ENCODE measurements at places on chromosomes 2 and 18.

- DNase-seq: no peak
These were observed 64.9 kb downstream of the LPIN2 start for GRCh38 chr18:2948038-2948437.

GRCh38 chr18:51039138-51040112, 9.4 kb downstream of the SMAD4 start:
- no peak for DNase-seq

GRCh38 chr2:8132351-8132831, 549.5 kb upstream of the ID2 start:
- DNase-seq: no peak

- DNase-seq: no peak
These were observed 137.1 kb downstream of the RPIA start for GRCh38 chr2:88828397-88829137.

DNA sequence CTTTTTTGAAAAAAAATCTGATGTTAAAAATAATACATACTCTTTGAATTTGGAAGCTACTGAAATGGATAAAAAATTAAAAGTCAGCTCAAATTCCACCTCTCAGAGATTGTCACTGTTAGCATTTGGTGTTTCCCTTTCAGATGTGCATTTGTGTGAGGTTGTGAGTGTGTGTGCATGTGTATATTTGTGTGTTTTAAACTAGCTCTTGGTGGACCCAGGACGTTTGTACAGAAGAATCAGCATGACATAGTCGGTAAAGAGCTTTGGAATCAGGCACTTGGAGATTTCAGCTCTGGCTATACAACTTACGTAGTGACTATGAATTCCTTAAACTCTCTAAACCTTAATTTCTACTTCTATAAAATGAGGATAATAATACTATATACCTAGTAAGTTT, 14.5 kb downstream of the SPATS2L start:
- no peak for DNase-seq

DNA sequence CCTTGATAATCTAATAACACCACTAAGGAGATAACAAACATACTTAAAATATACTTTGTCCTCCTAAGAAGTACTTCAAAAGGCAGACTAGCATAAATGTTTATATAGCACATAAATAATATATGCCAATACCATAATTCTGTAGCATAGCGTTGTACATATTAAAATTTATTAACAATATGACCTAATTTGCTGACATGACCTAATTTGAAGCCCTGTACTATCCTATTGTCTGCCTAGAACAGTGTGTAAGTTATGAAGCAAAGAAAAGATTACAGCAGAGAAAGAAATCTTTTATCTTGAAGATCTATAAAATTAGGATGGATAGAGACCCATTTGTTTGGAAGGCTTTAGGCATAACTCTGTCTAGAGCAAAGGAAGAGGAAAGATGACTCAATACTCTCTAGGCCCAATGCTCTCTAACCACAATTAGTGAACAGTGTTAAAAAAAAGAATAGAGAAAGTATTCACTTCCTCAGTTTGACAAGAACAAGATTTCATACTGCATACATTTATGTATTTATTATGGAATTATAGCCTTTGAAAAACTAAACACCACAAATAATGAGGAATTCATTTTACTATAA, 231.3 kb downstream of the ZRANB3 start:
- no peak for DNase-seq

- no peak for DNase-seq
These were observed 55.0 kb upstream of the MCFD2 start for GRCh38 chr2:46970334-46971288.

- peak; percentile 78 for DNase-seq
These were observed 3.6 kb upstream of the OTOS start for GRCh38 chr2:240143801-240144648.

GRCh38 chr2:240052524-240052923, 797 bp downstream of the OR6B3 start:
- DNase-seq: no peak

DNA sequence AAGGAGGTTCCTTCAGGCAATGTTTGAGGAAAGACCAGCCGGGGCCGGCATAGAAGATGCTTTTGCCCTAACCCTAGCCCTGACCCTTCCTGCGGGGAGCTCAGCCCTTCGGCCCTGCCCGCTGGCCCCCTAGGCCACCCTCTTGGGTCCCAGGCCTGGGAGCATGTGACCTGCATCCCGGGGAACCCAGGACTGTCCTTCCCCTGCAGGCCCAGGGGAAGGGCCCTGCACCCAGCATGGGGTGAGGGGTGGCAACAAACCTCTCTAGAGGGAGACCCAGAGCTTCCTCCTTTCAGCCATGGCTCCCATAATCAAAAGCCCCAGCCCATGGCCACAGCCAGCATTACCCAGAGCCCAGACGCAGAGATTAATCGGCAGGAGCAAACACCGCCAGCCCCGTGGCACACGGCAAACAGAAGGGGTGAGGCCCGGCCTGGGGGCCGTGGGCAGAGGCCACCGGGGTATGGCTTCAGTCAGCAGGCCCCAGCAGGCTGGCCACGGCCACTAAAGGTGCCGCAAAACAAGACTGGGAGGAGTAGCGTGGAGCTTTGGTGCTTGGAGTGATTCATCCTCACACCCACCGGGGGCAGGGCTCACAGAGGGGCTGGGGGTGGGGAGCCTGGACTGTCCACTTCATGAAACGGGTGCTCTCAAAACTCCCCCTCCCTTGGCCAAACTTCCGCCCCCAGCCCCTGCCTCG, 61.6 kb upstream of the HPCAL1 start:
- no peak for DNase-seq

- DNase-seq: no peak
These were observed 95.1 kb upstream of the NT5C1B start for GRCh38 chr2:18684206-18685038.

GRCh38 chr18:53387581-53387980, 836.9 kb downstream of the MBD2 start:
- DNase-seq: no peak

- DNase-seq: no peak
These were observed 52.3 kb downstream of the MYCN start for GRCh38 chr2:15992457-15993231.

DNA sequence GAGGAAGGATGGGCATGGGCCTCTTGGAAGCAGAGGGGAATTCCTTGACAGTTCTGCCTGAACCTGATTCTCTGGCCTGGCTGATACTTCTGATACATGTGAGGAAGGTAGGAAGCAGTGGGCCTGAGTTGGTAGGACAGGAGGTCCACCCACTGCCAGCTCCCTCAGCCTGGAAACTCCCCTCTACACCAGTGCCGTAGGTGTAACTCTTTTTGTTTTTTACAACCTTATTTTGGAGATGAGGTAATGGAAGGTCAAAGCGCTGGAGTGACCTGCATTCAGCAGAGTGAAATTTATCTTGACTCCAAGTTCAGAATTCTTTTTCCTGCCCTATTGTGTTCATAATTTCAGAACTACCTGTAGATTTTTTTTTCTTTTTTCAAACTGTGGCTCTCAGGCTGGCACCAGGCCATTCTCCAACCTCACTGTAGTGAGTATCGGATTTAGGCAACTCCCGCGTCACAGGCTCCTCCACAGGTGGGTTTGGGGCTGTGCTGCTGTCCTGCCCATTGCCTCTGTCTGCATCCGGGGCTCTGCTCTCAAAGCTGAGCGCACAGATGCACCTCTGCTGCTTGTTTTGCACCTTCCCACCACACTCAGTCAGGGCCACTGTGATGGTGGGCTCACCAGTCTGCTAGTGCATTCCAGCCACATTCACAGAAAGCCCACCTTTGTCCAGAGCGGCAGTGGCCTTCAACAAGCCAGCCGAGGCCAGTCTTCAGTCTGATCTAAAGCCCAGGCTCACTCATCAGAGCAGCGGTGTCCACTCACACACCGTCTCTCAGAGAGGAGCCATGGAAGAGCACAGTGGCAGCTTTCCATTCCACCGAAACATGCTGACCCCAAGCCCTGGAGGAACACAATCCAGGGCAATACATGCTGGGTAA, 87.2 kb downstream of the UXS1 start:
- DNase-seq: no peak

GRCh38 chr2:149438330-149438960, 108.1 kb downstream of the LYPD6 start:
- DNase-seq: no peak

DNA sequence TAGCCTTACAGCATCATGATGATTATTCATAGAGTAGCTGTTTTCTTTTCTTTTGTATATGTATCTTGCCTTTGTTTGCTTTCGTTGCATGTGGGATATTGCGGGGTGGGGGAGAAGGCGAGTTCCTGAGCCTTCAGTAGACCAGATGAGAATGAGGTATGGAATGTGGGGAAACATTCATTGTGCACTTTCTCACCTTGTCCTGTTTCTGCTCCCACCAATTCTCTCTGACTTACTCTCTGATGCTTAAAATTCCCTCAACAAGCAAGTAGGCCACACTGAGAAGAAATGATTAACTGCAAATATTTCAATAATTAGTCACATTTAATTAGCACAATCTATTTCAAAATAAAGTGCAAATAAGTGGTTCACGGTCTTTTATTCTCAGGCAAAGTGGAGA, 31.0 kb downstream of the GKN2 start:
- no peak for DNase-seq

DNA sequence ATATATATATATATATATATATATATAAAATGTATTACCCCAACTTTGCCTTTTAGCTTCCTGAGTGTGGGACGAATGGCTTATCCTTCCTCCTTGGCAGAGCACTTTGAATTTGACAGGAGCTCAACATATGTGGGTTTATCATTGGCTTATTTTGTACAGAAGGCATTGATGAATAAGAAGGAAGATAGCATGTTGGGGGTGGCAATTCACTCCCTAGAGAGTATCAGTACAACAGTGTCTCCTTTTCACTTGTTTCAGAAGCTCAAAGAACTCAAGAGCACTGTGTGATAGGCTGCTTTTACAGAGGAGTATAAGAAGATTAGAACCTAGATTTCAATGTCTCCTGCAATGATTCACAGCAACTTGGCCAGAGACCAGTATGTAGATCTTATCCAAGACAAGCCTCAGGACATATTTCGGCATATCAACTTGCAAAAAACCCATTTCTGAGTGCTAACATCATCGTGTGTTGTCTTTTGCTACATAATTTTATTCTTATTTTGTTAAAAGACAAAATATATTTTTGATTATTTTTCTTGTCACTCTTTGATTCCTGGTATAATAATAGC, 345.8 kb downstream of the SOCS6 start:
- no peak for DNase-seq

- DNase-seq: no peak
These were observed 47.5 kb downstream of the ZNF638 start for GRCh38 chr2:71379086-71379485.

- no peak for DNase-seq
These were observed 143.7 kb downstream of the NAPG start for GRCh38 chr18:10669441-10670100.

GRCh38 chr2:31736695-31737454, 156.1 kb upstream of the SRD5A2 start:
- no peak for DNase-seq

GRCh38 chr2:149990965-149991364, 403.4 kb upstream of the MMADHC start:
- DNase-seq: no peak

GRCh38 chr2:135962366-135963123, 22.9 kb downstream of the DARS1 start:
- no peak for DNase-seq

GRCh38 chr18:57043241-57043640, 103.6 kb upstream of the BOD1L2 start:
- no peak for DNase-seq

- no peak for DNase-seq
These were observed 594.4 kb downstream of the DPP10 start for GRCh38 chr2:115036818-115037217.

- DNase-seq: no peak
These were observed 3.8 kb upstream of the SLC1A4 start for GRCh38 chr2:64985447-64985846.

GRCh38 chr18:21904856-21905255, 164.3 kb downstream of the MIB1 start:
- DNase-seq: no peak

- DNase-seq: no peak
These were observed 82.8 kb upstream of the CD28 start for GRCh38 chr2:203623661-203624060.

- no peak for DNase-seq
These were observed 980 bp upstream of the PDE6D start for GRCh38 chr2:231781798-231782726.

GRCh38 chr2:109455731-109456691, 157.8 kb downstream of the SEPTIN10 start:
- DNase-seq: no peak

DNA sequence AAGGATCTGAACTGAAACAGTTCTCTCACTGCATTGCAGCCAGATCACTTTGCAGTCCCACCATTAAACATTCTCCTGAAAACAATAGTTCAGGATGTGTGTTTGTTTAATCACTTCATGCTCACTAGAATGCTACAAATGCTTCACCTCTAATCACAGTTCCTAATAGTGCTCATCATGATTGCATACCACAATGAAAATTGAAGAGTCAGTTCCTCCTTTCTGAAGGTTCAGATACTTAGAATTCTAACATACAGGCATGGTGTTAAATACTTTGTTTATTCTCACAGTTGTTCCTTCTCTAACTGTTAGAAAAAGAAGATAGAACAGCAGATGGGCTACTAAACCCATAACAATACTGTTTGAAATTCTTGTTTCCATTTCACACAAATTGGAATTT, 622.3 kb upstream of the ACVR2A start:
- no peak for DNase-seq

DNA sequence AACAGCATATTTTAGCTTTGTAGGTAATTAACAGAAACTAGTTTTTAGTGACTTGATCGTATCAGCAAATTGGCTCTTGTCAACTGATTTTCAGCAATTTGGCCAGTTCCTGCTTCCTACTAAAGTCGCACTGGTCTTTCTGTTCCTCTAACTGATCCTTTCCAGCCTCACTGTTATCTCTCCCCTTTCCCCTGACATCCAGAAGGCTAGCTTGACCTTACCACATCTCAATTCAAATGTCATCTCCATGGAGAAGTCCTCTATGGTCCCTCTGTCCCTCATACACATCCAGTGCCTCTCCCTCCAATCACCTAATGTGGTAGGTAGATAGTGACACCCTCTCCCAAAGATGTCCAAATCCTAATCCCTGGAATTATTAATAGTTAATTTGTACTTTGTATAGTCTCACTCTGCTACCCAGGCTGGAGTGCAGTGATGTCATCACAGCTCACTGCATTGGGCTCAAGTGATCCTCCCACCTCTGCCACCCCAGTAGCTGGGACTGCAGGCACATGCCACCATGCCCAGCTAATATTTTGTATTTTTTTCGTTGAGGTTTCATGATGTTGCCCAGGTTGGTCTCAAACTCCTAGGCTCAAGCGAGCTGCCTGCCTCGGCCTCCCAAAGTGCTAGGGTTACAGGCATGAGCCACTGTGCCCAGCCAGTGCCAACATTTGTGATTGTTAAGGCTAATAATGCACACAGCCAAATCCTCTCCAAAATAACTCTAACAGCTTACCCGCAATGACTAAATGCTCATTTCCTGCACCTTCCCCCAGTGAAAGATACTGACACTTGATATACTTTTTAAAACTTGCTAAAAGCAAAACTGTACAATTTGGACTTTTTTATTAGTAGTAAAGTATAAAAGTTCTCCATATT, 16.9 kb downstream of the PSTPIP2 start:
- no peak for DNase-seq

GRCh38 chr18:75156831-75157230, 52.1 kb downstream of the PTGR3 start:
- DNase-seq: no peak

- no peak for DNase-seq
These were observed 54.5 kb downstream of the MBP start for GRCh38 chr18:77077941-77078689.

- DNase-seq: no peak
These were observed 26.1 kb upstream of the PPP1R1C start for GRCh38 chr2:181959508-181959907.
